ENCODE measurements at places on chromosomes 3 and 15.

DNA sequence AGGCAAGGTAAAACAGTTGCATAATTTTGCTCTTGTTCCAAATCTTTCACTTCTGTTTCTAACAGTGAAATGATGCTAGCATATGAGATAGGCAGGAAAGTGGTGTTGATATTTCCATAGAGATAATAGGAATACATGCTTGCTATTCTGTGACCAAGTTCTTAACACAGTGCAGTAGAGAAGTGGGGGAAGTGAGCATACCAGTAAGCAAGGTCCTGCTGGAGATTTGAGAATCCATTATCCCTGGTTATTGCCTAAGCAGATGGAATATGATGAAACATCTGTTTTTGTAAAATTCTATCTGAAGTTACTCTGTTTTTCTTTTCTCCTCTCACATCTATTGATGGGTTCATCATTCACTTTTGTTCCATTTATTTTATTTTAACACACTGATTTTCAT, 28.7 kb downstream of the USP8 start:
- DNase-seq, result no peak

- no peak for DNase-seq
Measured at GRCh38 chr3:141086188-141086587, 35.0 kb downstream of the SPSB4 start.

GRCh38 chr3:17741621-17742101, 770 bp downstream of the TBC1D5 start:
- DNase-seq, result no peak

DNA sequence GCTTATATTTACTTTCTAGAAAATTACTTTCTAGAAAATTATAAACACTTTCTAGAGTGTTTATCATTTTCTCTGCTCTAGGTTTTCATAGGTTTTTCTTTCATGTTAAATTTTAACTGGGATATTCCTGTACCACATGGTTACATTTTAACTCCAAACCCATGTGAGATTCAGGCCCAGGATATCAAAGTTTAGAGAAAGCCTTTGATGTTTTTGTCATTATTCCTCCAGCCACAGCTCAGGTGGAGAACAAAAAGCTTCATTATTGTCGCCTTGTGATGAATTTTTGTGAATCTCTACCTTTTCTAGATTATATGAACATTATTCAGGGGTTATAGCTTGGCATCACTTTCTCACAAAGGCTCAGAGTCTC, 816.0 kb downstream of the SQOR start:
- no peak for DNase-seq

DNA sequence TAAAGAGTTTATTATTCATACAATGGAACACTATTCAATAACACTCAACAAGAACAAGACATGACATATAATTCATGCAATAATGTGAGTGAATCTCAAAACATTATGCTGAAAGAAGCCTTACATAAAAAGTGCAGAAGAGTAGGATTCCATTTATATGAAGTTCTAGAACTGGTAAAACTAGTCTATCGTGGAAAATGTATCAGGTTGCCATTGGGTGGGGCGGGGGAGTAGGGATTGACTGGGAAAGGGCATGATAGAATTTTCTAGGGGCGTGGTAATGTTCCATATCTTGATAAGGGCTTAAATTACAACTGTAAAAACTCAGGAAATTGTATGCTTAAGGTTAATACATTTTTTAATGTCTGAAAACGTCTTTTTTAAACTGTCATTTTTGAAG, 247.9 kb downstream of the SATB1 start:
- no peak for DNase-seq

- DNase-seq, result no peak
Measured at GRCh38 chr3:194691481-194692283, 6.0 kb downstream of the FAM43A start.

DNA sequence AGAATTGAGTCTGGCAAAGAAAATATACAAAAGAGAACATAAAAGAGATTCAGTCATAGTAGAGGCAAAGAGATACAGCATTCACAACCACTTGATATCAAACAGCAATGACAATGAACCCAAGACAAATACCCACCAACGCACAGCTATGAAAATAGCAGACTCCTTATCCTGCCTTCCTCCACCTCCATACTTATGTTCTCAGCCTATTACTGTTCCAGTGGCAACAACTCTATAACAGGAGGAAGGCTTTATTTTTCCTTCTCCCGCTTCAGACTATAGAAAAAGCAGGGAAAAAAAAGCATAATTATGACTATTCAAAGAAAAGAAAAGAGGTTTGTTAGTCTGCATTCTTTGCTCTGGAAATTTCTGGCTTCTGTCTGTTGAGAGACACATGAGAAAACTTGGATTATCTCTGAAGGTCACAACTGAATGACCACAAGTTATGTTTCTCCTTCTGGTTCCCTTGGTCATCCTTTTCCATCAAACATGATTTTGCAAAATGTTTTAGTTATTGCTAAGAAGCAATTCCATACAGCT, 81.2 kb upstream of the PLXND1 start:
- no peak for DNase-seq

DNA sequence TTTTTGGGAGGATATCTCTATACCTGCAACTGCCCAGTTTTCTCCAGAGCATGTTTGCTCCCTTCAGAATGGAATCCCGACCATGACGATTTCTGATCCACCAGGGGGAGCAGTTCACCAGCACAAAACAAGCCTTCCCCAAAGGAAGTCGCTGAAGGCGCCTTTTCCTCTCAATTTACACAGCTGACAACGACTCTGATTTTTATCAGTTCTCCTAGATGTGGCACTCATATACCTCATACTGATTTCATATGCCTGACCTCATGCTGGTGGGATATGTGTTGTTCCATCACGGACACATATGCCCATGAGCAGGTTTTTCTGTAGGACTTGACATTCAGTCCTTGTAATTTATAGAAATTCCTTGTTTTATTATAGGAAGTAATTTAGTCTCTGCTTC, 1028.2 kb downstream of the MCTP2 start:
- peak; percentile 1 for DNase-seq

- no peak for DNase-seq
Measured at GRCh38 chr15:67832897-67833709, 6.7 kb downstream of the RNU6-1 start.

DNA sequence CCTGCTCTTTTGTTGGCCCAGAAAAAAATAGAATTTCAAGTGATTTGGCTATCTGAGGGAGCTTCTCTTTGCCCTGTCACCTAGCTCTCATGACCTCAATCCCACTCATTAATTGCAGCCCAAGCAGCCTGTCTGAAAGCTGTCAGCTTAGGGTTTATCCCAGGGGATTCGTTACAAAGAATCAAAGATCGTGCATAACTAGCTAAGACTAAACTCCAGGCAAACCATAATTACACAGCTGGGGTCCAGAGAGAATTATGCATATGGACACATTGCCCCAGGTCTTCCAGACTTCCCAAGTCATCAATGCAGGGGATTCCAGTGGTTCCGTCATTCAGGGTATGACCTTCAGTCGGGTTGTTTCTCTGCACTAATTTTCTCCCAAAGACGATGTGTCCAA, 91.6 kb upstream of the CBLB start:
- DNase-seq, result no peak

DNA sequence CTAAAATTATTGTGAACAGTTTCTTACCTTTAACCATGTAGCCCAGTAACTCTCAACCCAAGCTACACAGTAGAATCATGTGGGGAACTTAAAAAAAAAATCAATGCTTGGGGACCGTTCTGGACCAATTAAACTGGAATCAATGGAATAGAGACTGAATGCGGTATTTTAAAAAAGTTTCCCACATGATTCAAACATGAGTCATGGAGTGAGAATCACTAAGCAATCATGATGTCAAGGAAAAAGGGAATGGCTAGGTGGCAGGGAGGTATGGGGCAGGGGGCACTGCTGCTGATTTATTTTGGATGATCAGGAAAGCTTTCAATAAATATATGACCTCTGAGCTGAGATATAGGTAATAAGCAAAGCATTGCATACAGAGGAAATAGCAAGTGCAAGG, 250.5 kb upstream of the RORA start:
- DNase-seq, result no peak

DNA sequence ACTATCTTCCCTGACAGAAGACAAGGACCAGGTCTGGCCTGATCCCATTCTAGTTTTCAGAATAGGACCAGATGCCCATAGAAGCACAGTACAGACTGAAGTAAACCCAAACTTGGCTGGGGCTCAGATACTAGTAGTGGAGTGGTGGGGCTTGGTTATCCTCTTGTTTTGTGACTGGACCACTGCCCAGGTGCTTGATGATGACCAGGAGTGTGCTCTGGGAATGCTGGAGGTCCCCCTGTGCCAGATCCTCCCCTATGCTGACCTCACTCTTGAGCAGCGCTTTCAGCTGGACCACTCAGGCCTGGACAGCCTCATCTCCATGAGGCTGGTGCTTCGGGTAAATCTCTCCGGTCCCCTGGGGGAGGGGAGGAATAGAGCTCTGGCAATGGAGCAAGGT, 36.3 kb downstream of the ESYT3 start:
- DNase-seq, result no peak

DNA sequence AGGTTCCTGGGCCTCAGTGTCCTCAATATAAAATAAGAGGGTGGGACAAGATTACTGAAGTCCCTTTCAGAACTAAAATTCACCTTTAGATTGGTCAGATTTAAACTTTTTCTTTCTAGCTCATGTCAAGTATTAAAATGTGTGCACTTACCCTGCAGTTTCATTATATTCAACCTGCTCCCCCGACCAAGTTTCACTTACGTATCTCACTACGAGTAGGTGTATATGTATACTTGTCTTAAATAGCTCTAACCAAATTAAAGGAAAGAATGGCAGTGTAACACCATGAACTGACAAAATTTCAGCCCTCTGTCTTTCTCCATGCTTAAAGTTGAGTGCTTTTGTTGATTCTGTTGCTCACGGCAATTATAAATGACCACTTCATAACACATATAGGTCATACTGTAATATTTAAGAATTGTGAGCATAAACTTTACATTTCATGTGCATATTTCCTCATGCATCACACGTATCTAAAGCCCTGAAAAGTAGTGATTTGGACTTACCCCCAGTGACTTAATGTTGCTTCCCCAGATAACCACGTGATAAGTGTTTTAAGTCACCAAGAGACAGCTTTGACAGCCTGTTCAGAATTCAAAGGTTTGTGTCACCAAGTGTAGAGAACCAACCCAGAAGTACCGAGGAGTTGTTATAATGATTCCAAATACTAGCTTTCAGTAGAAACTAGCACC, 70.0 kb downstream of the PGPEP1L start:
- DNase-seq, result no peak

- DNase-seq, result no peak
Measured at GRCh38 chr3:196216681-196217211, 412 bp downstream of the SLC51A start.

DNA sequence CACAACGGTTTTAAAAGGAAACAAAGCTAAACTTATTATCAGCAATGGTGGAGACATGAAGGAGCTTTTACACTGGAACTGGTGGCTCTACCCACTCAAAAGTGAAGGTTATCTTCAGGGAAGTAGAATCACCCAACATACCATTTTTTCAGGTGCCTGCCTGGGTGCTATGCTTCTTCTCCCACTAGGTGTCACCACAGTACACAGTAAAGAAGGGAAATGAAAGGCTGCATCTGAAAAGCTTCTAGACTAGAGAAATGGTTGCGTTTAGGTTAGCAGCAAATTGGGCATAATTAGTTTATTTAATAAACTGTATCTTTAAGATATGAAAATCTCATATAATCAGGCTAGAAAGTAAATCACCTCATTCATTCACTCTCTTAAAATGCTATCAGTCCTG, 47.0 kb upstream of the SELENOK start:
- no peak for DNase-seq

GRCh38 chr3:3443482-3443881, 264.0 kb upstream of the CRBN start:
- no peak for DNase-seq

DNA sequence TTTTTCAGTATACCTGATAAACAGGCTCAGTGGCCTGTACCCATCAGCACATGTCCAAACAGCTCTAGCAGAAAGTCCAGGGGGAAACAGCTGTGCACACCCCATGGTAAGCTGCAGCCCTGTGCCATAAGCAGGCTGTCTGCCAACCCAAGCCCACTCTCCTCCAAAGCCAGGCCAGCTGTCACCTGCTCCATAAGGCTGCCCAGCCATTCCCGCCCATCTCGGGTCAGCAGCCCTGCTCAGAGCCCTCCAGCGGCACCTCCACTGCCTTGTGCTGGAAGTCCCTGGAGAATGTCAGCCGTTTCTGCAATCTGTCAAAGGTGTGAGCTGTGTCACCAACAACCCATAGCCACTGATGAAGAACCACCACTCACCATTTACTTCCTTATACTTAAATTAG, 82.0 kb downstream of the NTRK3 start:
- DNase-seq, result no peak

DNA sequence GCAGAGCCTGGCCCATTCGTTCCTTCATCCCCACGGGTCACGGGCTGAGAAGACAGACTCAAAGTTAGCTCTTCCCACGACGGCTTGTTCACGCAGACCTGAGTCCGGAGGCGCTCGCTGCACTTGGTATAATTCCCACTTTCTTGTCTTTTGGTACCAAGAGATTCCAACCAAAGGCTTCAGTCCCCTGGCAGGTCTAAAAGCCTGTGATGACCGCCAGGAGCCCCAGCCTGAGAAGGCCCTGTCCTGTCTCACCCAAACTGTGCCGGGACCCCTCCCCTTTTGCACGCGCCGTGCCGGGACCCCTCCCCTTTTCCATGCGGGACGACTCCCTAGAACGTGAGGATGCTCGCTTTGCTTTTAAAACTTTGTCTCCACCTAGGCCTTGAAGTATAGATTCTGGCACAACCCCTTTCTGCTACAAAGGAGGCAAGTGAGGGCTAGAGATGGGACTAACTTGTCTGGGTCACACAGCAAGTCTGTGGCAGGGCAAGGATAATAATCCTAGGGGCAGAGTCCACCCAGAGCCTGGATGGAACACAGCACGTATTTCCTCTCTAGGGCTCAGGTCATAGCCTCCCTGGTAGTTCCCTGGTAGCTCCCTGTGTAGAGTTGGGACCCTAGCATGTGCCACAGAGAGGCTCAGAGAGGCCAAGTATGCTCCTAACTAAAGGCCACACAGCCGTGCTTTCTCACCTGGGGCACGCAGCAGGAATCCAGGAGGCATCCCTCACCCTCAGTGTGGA, 211.3 kb downstream of the XXYLT1 start:
- no peak for DNase-seq

DNA sequence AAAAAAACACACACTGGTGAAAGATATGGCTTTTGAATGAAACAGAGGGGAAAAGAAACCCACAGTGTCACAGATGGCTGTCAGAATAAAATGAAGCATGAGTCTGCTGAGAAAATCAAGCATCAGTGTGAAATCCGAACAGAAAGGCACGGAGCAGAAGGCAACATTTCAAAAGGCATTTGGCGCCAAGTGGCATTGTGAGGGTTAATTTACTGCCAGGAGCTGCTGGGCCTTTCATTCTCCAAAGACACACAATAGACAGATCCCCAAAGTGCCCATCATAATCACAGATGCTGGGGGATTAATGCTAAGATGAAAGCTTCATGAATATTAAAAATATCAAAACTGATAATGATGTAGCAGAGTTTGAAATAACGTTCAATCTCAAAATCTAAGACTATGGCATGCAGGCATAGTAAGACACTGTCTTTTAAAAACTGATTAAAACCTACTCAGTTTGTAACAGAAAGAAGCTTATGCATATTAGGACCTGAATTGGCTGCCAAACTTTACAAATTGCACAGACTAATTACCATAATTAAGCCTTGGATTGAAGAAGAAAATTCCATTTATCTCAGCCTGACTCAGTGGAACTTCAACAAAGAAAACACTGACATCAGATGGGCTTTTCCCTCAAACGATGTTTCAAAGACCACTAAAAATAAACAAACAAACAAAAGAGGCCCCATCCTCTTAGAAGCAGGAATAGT, 589.2 kb downstream of the ROBO1 start:
- no peak for DNase-seq
